ENCODE measurements at places on chromosomes 16 and 17. TPM values are rescaled to one million over a fixed set of nuclear protein-coding genes. Genes with fewer than 3 reads are reported as not detected.

- DNase-seq = no peak
These were observed 22.7 kb downstream of the PIEZO1 start for GRCh38 chr16:88762258-88762870.

MPO gene
- total RNA-seq = under 0.01 TPM

GRCh38 chr16:81616321-81617020 lies 162.6 kb upstream of the PLCG2 start:
- DNase-seq = no peak

KRT36 gene
- total RNA-seq = not detected

Measured in pulmonary artery endothelial cell (primary cell).